ENCODE measurements at places on chromosomes 1 and 21. TPM values are rescaled to one million over a fixed set of nuclear protein-coding genes. Genes with fewer than 3 reads are reported as not detected.
A peak's percentile ranks its signal among the peaks of the same experiment; 100 is the strongest.

DNA sequence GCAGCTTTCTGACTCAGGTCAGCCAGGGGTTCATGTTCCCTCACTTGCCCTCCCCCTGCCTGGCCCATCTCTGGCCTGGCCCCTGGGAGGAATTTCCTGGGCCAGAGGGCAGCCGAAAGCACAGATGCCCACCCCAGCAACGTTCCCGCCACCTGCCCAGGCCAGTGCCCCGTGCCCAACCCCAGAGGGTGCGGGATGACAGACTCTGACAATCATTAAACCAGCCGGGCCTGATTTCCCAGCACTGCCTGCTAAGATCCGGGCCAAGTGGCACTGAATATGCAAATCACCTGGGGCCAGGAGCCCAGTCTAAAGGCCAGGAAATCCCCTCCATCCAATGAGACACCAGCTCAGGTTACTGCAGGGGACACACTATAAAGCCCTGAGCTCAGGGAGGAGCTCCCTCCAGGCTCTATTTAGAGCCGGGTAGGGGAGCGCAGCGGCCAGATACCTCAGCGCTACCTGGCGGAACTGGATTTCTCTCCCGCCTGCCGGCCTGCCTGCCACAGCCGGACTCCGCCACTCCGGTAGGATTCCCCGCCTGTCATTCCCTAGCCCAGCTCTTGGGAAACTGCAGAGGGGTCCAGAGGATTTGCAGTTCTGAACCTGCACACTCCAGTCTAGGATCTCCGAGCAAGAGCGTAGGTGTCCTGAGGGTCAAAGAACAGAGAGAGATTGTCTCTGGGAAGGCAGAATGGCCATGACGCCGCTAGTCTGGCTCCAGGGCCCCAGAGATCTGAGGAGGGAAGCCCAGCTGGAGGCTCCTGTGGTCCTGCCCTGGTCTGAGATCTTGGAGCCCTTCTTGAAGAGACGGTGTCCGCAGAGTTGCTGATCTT lies at the start of gene ELF3:
Gene ELF3, plus strand, starts transcription at position 408 of the 836 bp plus-strand sequence. CDS start 550 bp downstream, outside the sequence.
- DNase-seq = no peak

DNA sequence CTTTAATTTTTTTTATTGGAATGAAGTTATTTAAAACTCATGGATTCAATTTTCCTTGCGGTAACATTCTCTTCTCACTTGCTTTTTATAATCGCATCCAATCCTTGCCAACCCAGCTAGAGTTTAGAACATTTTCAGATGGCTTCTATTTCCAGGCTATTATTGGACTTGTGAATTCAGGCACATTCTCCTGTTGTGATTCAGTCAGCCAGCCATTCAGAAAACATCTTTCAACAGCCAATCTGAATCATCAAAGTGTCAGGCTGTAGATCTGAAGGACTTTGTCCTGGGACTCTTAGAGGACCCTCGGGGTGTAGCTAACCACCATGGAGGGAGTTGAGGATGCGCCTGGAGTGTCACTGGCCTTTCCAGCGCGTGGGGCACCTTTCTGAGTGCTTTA lies 92.4 kb downstream of the PRDM2 start:
- no peak for DNase-seq

DNA sequence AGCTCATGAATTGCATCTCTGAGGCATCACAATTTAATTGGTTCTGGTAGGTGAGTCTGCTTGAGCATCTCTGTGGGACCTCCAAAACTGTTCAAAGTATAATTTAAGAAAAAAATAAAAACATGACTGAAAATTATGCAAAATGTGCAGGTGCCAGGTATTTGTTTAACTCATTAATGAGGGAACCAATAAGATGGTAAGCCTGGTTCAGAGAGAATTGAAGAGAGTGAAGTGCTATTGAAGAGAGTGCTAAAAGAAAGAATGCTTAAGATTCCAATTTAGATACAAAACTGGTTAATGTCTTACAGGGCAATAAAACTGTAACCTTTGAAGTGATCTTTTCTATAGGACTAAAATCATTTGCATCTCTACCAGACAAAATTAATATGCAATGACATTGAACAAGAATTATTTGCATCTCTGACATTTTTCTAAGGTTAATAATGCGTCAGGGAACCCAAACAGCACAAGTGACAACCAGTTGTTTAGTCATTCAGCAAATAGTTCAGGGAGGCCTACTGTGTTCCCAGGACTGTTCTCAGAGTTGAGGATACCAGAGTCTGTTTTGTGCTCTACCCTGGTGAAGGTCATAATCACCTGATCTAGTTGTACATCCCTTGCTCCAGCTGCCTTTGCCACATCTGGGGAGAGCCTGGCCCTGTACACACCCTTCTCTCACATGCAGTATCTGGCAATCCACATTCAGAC lies 183.5 kb downstream of the PATJ start:
- DNase-seq = no peak

GRCh38 chr1:67787746-67788145 lies 45.5 kb downstream of the GNG12 start:
- no peak for DNase-seq

- DNase-seq = no peak
Measured at GRCh38 chr21:36710729-36711048, 11.8 kb downstream of the SIM2 start.

DNA sequence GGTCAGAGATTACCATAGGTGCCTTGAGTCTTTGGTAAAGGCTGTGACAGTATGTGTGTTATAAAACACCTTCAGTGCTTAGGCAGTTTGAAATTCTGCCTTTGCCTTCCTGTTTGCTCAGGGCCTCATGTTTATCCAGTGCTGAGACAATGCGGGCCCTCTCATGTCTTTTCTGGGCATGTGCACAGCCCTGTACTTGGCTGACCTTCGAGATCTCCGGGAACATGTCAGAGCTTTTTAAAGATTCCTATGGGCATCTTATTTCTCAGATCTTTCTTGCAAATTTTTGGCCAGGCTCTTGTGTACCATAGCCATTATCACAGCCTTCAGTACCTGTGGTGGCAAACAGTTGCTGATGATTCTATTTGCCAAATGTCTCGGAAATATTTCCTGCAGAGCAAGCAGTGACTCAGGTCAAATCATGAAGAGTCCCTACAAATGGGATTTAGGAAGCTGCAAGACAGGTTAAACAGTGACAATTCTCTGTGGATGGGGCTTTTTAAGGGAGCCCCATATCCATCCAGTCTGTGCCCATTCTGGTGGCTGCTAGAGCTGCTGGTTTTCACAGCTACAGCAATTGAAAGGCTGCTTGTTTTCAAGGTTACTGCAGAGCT lies 42.1 kb downstream of the HOOK1 start:
- no peak for DNase-seq

DNA sequence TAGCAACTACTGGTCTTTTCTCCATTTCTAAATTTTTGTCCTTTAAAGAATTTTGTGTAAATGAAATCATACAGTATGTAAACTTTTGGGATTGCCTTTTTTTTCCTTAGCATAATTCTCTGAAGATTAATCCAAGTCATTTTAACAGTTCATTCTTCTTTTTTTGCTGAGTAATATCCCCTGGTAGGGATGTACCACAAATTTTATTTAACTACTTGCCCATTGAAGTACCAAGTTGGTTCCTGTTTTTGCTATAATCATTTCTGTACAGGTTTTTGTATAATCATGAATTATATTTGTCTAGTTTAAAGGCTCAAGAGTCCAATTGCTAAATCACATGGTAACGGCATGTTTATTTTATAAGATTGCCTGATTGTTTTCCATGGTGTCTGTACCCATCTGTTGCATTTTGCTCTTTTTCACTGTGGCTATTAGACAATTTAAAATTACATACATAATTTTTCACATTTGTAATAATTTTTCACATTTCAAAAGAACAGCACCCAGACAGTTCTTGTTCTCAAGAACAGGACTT lies 891.1 kb downstream of the USP25 start:
- DNase-seq = no peak

DNA sequence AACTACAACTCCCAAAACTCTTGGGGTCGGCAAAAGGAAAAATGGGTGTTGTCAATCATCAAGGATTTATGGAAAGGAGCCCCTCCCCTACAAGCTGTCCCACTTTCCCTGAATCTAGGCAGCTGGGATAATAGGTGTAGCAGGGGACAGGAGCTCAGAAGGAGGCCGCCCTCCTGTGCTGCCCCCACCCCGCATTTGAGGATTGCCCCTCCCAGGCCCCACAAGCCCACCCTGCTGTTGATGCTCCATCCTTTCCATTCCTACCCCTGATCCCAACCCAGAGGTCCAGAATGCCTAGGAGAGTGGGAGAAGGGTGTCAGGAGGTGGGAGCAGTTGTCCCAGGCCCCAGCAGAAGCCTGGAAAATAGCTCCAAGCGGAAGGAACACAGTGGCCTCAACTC lies 1.9 kb upstream of the MRPL24 start:
- no peak for DNase-seq

- DNase-seq = peak; percentile 14
Measured at GRCh38 chr1:244839656-244840055, 4.2 kb downstream of the COX20 start.

Gene LCK
- total RNA-seq = 292 TPM

Gene VHLL
- not detected for total RNA-seq

Gene ZBTB8OS
- 57.6 TPM for total RNA-seq

Gene BECN2
- total RNA-seq = not detected

Gene PLEKHN1
- 1.3 TPM for total RNA-seq
